Right cardiac atrium (tissue), 5 donors: ENCODE measurements at places on chromosomes 4 and X. TPM values are rescaled to one million over a fixed set of nuclear protein-coding genes. Genes with fewer than 3 reads are reported as not detected.
A peak's percentile ranks its signal among the peaks of the same experiment; 100 is the strongest.

DNA sequence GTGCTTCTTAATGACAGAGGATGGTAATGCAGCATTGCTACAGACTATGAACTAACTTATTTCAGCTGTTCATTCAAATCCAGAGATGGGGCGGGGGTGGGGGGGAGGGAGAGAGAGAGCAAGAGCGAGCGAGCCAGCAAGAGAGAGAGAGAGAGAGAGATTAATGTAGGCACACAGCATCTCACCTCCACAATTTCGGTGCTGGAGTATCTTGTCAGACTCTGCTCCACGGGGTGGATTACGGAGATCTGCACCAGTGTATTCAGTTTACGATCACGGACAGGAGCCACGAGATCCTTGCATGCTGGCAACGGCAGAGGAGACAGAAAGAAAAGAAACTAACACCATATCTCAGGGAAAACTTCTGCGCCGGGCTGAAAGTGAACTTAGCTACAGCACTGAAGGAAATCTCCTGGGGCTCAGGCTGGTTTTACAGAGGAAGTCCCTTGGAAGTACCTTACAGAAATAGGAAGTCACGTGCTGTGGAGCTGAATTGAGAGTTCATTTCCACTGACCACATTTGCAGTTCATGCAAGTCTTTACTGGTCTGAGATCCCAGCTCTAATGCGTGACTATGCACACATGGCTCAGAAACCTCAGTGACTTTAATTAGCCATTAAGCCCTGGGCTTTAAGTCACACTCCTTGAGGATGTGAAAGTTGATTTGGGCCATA, 440.9 kb downstream of the INPP4B start:
- DNase-seq, result no peak

- DNase-seq, result no peak
Measured at GRCh38 chrX:46876901-46877300, 35.3 kb upstream of the JADE3 start.

- DNase-seq, result no peak
Measured at GRCh38 chr4:107570952-107571351, 149.1 kb downstream of the PAPSS1 start.

GRCh38 chr4:10173037-10173753, 56.6 kb upstream of the WDR1 start:
- DNase-seq, result peak; percentile 18

DNA sequence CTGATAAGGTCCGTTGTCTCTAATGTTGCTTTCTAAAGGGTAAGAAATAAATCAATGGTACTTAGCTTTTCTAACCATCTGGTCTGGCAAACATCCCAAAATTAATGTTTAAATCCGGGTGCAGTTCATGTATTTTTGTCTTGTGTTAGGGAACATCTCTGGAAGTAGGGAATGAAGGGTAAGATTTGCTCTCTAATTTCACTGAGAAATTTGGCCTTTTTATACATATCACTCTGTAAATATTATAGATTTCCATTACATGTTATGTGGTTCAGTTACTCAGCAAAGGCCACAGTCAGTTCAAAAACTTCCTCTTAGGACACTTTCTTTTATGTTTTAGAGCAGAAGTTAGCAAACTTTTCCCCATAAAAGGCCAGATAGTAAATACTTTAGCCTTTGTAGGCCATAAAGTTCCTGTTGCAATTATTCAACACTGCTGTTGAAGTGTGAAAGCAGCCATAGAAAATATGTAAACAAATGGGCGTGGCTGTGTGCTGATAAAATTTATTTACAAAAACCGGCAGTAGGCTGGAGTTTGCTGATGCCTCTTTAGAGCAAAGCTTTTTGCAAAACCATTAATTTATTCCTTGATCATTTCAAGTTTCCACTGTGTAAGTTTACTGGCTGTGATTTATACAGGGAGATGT, 218.1 kb downstream of the ANTXR2 start:
- no peak for DNase-seq

DNA sequence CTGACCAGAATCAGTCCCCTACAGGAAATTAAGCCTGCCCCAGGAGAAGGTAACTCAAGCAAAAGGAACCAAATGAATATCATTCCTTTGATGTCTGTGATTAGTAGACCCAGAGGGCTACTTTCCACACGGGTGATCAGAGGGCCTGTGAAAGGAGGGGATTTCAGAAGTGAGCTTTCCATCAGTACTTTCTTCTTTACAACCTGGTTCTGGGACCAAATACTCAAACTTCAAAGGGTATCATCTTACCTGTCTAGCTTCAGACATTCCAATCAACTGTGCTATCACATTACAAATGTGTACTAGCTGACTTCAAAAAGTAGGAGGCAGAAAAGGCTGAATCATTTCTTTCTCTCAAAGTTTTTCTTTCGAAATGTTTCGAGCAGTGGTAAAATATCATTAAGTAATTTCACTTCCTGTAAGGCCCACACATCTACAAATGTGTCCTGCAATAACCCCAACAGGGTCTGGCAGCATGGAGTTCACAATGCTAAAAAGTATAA, 23.9 kb downstream of the ACSL4 start:
- no peak for DNase-seq

DNA sequence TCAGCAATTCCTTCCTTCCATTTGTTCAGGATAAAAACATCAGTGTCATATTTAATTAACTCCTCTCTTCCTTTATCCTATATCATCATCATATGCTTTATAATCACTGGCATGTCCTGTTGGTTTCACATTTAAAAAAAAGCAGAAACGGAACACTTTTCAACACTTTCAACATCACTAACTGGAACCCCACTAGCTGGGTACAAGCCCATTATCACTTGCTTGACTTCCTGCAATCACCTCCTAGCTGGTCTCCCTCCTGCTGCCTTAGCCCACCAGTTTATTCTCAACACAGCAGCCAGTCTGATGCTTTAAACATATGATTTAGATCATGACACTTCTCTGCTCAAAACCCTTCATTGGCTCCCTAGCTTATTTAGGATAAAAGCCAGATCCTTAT, 116.4 kb upstream of the LSM6 start:
- DNase-seq, result no peak

DNA sequence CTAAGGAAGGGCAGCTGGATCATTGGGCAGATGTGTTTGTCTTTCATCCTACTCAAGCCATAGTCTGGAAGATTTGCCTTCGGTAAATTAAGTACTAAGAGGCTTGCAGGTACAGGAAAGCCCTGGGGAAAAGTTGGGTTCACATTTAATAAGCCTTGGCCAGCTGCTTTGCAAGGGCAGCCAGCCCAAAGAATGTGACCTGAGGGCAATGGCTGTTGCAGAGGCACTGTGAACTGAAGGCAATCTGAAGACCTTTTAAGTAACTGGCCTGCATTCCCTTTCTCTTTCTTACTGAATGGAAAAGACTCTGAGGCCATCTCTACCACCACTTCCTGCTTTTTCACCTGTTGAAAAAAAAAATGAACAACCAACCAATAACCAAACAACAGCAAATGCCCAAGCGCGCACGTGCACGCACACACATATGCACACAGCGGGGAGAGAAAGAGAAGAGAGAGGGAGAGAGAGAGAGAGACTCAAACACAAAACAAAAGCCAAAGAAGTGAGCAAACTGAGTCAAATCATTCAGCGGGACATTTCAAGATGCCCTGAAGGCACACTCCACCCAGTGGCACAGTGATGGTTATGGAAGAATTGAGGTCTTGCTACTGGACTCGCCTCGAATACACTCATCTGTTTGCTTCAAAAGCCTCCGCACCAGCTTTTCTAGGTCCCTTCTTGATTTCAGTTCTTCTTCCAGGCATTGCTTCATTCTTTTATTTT, 19.6 kb downstream of the CD40LG start:
- no peak for DNase-seq

DNA sequence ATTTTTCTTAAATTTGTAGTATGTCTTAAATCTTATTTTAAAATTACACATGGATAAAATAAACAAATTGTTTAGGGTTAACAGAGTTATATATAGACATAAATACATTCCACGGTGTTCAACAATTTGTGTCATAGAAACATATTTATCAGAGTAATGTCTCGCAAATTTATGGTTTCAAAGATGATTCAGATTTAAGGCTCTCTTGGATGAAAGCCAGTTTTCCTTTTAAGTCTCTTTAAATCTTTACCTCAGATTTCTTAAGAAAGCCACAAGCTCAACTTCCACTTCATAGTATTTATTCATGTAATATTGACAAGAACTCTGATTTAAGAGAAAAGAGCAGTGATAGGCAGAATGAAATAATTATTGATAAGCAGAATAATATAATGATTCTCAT, 1254.8 kb upstream of the ADGRL3 start:
- DNase-seq, result no peak

GRCh38 chr4:149176039-149176438, 639.6 kb downstream of the IQCM start:
- no peak for DNase-seq

Gene KIAA1210
- not detected for total RNA-seq

Gene BTC
- total RNA-seq, result 0.40 TPM

Gene CHIC1
- total RNA-seq, result 14.0 TPM
